ENCODE measurements at places on chromosomes 2 and 18.
A peak's percentile ranks its signal among the peaks of the same experiment; 100 is the strongest.

DNA sequence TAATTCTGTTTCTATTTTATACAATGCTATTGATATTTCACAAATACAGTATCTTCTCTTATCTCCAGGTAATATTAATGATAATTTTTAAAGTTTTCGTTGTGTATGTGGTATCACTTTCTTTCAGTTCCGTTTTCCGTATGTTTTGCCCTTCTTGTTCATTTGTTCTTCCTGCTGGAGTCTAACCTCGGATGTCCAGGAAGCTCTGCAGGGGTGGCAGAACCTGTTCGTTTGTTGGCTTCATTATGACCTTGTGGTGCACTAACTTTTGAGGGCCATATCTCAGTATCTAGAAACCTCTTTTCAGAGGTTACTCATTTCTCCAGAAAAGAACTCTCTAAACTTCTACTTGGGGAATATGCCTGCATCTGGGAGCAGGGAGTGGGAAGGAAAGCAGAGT, 134.5 kb downstream of the NBAS start:
- DNase-seq, result no peak

GRCh38 chr18:51506811-51507210, 309.3 kb upstream of the MEX3C start:
- no peak for DNase-seq

GRCh38 chr2:231276987-231277386, 78.6 kb downstream of the ARMC9 start:
- peak; percentile 15 for DNase-seq

DNA sequence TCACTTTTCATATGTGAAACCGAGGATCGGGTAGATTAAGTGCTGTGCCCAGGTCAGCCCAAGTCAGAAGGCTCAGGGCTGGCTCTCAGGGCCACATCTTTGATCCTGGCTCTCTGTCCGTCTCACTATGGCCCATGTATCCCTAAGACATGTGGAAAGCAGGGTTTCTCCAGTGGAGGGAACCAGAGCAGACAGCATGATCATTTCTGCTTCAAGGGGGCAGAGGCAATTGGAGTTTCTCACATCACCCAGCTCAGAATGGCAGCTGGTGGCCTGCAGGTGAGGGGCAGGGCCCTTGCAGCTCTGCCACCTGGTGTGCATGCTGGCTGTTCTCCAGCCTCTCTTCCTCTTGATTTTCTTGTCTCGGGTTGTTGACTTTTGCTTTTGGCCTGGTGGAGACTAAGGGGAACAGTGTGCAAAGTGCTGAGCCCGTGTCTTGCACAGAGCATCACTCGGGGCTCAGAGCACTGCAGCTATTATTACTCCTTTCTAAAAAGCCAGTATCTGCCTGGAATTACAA, 27.0 kb downstream of the LDLRAD4 start:
- DNase-seq, result no peak

DNA sequence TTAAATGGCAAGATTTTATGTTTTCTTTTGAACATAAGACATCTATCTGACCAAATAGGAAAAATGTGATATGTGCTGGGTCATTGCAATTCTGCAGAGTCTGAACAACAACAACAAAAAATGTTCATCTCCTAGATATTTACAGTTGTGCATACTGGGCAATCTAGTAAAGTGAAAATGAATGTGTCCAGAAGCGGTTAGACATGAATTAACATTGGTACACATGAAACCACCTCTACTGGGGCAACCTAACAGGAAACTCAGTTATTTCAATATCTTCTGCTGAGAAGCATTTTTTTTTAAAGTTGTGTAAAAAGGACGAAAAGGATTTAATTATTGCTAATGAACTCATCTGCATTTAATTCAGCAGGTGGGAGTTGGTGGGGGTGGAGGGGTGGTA, 76.9 kb downstream of the DHRS9 start:
- DNase-seq, result no peak

DNA sequence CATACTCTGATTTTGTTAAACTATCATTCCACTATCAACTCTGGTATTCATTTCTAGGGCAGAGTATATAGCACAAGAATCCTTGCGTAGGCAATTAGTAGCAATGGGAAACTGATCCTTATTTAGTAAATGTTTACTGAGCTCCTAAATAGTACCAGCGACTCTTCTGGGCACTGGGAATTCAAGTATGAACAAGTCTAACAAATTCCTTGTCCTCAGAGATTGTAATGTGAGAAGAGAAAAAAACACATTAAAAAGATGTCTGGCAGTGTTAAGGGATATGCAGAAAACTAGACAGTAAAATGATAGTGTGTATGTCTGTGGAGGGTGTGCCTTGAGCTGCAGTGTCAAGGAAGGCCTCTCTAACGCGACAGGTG, 721 bp downstream of the METTL5 start:
- no peak for DNase-seq

- no peak for DNase-seq
Measured at GRCh38 chr2:224565452-224566035, 19.6 kb downstream of the CUL3 start.

- DNase-seq, result no peak
Measured at GRCh38 chr18:75827751-75828287, 400.3 kb upstream of the SMIM21 start.

- no peak for DNase-seq
Measured at GRCh38 chr2:232506709-232507108, 13.5 kb upstream of the PRSS56 start.

GRCh38 chr2:167398873-167399272, 510.6 kb downstream of the XIRP2 start:
- DNase-seq, result no peak

DNA sequence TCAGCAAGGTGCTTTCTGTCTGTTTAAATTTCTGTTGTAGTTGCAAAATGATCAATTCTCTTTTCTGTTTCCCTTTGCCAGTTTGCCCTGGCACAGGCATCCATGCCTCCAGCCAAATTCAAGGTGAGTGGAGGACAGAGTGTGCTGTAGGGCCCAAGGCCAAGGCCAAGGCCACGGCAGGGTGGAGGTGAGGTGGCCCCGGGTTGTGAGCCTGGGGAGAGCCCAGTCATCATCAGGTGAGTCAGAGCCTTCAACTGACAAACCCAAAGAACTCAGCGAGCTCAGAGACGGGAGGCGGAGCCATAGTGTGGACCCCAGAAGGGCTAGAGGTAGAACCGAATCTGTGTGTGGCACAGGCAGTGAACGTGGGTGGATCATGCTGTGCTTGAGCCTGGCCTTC, 55.7 kb downstream of the BCL2L11 start:
- DNase-seq, result no peak

DNA sequence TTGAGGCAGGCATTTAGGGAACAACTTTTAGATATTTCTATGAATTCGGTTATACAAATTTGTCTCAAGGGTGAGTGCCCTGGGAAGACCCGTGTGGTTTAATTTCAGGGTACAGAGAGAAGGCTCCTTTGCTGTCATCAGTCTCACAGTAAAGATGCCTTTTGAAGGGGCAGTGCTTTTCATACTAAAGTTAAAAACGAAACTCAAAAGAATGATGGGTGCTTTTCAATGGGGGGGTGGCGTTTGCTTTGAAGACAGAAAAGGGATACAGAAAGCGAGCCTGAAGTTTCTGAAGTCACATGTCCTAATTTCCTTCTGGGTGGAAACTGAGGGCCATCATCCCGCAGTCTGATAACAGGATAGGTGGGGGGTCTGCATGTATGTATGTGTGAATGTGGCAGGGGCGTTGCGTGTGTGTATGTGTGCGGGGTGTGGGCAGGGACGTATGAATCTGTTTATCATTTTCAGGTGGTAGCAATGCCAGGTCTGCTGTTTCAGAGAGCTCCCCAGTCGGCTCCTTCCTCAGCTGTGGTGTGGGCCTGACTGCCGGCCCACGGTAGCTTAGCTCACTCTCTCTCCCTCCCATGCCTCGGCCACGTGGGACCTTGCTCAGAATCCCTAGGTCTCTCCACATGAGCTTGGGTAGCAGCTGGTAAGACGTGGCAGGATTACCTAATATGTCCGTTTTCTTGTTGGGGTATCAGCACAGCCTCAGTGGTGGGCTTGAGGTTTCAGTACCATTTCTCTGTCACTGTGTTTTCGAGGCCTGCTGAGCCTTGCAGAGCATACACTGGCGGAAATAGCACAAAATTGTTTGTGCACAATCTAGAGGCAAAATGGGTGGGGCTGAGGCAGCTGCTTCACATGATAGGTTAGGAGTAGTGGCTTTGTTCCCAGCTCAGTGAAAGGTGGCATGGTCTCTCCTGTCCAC, 32.7 kb downstream of the ARHGAP25 start:
- peak; percentile 28 for DNase-seq

DNA sequence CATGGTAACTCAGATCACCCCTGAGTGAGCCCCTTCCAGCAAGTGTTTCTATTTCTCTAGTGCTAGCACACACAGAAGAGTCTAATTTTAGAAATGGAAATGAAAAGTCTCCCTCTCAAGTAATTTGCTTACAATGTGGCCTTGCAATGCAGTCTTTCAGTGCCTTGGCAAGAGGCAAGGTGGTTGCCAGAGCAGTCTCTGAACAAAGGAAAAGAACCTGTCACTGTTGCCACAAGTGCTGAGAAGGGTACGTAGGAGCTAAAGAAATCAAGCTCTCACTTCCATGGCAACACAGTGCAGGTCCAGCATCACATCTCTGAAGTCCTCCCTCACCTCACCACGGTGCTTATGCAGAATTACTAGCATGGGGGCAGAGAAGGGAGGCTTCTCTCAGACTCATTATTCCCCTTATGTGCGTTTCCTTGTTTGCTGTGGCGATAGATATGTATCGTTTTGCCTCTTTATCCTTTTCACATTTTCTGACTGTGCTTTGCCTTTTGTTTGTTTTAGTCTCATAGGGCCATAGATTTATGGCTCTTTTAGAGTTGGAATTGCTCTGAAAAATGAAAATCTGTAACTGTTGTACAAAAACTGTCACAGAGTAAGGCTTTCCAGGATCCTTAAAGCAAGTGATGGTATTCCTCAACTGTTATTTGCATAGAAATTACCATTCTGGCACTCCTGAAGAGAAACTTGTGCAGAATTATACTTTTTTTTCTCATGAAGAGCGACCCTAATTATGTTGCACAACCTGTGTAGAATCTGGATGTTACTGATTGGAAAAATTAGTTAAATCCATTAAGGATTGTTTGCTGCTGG, 164.8 kb downstream of the CCDC85A start:
- no peak for DNase-seq

- peak; percentile 86 for DNase-seq
Measured at GRCh38 chr2:136423516-136423996, 305.6 kb upstream of the CXCR4 start.

DNA sequence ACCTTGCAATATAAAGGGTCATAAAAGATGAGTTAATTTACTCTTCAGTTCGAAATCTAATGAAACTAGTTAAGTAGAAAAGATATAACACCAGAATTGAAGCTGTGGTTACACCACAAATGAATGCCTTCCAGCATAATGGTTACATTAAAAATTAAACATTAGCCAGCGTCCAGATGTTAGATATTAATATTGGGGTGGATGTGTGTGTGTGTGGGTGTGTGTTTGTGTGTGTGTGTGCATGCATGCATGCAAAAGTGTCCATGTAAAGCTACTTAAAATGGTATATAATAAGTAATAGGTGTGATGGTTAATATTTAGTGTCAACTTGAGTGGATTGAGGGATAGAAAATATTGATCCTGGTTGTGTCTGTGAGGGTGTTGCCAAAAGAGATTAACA, 170.4 kb upstream of the FN1 start:
- no peak for DNase-seq

DNA sequence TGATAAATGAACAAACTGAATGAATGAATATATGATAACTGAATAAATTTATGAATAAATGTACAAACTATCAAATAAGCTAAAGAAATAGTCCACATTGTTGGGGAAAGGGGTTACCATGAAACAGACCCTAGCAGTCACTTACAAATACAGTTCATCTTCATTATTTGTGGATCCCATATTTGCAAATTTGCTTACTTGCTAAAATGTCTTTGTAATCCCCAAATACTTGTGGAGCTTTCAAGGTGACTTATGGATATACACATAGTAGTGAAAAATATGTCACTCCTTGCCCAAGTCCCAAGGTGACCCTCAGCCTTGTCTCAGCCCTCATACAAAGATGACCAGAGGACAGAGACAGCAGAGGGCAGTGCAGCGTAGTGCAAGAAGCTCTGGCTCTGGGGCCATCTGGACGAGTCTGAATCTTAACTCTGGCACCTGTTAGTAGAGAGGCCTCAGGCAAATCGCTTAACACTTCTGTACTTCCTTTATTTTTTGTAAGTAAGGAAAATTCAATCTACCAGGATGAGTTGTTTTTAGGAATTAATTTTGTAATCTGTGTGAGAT, 3.1 kb downstream of the PAIP2B start:
- no peak for DNase-seq

GRCh38 chr2:234102112-234102511, 51.6 kb downstream of the SPP2 start:
- DNase-seq, result no peak

GRCh38 chr2:237165405-237166276, 80.0 kb downstream of the COPS8 start:
- no peak for DNase-seq

DNA sequence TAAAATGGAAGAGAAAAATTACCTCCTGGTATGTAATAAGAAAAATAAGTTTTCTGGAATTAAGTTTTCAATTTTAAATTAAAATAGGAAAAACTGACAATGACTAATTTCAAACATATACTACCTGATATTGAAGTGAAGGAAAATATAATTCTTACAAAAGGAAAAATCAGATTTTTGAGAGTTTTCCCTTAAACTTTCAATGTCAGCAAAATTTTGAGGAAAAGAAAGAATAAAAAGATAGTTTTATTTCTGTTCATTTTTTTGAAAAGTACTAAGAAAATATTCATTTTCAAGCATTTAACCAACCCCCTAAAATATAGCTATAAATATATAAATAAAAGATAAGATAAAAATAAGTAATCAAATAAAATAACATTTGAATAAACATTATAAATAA, 87.1 kb downstream of the TMX3 start:
- no peak for DNase-seq

GRCh38 chr2:190497428-190497827, 37.1 kb downstream of the NEMP2 start:
- no peak for DNase-seq

DNA sequence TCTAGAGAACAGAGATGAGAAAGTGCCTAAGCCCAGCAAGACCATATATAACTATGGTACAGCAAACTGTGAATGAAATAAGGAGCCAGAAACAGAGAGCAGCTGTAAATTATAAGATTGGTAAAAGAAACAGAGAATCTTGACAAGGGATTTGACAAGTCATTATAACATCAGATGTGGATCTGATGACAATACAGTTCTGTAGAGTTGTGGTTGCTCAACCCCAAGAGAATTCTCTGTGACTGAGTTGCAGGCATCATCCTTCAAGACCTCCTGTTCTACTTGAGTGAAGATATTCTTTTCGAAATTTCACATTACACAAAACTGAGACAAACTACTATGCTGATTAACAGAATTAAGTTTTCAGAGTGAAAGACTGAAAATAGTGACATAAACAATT, 343.1 kb upstream of the SLC39A10 start:
- no peak for DNase-seq

Data from stimulated activated CD4-positive, alpha-beta T cell treated with anti-CD3 and anti-CD28 coated beads, Interleukin-1b, Interleukin-23, amount 100 ng/mL, for 48 hours (primary cell).